Aorta (tissue), 5 donors: ENCODE measurements at places on chromosomes 11 and 22. TPM values are rescaled to one million over a fixed set of nuclear protein-coding genes. Genes with fewer than 3 reads are reported as not detected.

DNA sequence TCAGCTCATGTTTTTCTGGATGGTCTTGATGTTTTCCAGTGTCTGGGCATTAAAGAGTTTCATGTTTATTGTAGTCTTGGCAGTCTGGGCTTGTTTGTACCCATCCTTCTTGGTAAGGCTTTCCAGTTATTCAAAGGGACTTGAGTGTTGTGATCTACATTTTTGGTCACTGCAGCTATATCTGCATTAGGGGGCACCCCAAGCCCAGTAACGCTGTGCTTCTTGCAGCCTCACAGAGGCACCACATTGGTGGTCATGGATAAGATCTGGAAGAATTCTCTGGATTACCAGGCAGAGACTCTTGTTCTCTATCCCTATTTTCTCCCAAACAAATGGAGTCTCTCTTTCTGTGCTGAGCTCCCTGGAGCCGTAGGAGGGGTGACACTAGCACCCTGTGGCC, 451.5 kb upstream of the FAT3 start:
- DNase-seq = no peak

- no peak for DNase-seq
Measured at GRCh38 chr11:93741882-93742226, 382 bp downstream of the C11orf54 start.

DNA sequence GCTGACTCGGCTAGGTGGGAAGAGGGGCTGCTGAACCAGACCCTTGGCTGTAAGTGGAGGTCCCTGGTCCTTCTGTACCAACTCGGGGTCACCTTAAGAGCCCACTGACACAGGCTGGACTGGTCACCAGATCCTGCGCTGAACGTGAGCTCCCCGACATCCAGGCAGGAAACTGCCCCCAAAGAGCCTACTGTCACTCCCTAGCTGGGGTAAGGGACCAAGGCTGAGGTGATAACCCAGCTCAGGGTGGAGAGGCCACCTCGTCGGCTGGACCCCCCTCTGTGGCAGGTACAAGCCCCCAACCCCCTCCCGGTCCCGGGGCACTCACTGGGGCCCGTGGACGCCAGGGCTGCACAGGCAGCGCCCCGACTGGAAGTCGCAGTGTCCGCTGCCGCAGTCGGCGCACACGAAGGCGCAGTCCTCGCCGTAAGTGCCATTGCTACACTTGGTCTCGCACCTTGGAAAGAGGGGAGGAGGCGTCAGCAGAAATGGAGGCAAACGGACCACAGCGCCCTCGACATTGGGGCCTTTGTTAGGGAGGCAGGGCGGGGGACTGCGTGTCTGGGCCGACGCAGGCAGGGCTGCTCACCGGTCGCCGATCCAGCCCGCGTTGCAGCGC, 7.4 kb downstream of the SCARF2 start:
- DNase-seq = no peak

Gene LRRC4C
- 0.91 TPM for total RNA-seq

- DNase-seq = peak; percentile 65
Measured at GRCh38 chr11:114060392-114061047, 1.0 kb downstream of the ZBTB16 start.

- no peak for DNase-seq
Measured at GRCh38 chr22:28948424-28948823, 65.1 kb downstream of the ZNRF3 start.

DNA sequence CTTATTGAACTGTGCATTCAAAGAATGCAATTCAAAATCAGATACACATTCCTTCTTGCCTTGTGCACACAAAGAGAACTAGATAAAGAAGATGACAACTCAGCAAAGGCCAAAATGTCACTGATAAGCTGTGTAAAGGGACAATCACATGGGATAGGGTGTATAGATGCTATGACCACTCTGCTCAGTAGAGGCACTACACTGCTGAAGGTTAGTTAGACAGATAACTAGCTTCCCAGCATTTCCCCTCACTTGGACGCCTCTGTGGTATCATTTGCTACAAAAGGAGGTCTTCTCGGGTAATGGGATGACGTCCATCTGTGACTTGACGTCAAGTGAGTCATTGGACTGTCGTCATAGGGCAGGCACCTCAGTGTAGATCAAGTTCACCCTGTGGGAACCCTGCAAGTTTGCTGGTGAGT, 424.9 kb upstream of the CCDC90B start:
- no peak for DNase-seq
